Activated T-helper 17 cell treated with anti-CD3 and anti-CD28 coated beads, Interleukin-2, amount 50 U/mL, for 72 hours (primary cell): ENCODE measurements at places on chromosomes 4 and X.

GRCh38 chrX:152642931-152643564 lies 5.4 kb downstream of the GABRQ start:
- ATAC-seq, result no peak

- ATAC-seq, result no peak
These were observed 196.9 kb downstream of the ANKRD50 start for GRCh38 chr4:124515591-124515990.

DNA sequence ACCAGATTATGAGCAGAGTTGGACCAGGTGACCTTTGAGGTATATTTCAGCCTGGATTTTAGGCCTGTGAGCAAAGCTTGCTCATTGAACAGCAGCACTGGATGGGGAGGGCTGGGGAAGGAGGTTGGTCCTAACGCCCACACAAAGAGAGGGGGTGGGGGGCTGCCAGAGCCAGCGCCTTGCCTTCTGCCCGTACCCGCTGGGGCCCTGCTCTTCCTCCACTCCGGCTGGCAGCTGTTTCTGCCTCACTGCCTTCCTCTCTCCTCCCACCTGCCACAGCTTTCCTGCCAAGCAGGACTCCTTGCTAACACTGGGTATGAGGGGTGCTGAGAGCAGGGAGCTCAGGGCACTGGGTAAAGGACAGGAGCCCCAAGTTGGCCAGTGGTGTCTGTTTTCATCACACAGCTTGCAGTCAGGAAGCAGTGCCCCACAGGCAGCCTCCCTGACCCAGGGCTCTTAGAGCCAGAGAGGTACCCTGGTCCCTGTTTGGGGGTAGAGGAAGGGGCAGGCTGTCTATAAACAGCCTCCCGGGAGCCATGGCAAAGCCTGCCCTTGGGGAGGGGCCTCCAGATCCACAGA lies 6.1 kb downstream of the NALF2 start:
- no peak for ATAC-seq

DNA sequence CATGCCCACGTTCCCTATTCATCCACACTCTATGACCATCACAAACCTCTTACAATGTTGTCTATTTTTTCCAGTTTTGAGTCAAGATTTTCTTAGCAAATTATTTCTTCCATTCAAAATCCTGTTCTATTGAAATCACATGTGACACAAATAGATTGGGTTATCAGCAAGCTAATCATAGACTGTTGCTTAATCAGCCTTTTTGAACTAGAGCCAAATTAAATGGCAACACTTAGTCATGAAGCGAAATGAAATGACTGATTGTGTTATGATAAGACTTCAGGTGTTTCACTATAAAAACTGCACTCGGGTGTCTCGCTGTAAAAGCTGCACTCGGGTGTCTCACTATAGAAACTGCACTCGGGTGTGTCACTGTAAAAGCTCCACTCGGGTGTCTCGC lies 890.0 kb upstream of the FRG1 start:
- ATAC-seq, result no peak

DNA sequence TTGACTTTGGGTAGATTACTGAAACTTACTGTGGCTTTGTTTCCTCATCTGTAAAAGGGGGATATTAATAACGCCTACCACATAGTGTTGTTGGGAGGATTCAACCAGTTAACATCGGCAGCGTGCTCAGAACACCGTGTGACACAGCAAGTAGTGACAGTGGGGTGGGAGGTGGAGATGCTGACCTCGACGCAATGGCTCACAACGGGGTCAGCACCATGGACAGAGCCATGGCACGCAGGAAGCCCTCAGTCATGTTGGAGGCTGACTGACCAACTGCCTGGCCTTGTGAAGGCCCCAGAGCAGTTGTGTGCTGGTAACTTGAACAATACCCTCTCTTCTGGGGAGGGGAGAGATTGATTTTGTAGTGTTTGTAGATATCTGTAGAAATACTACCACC lies 93.2 kb downstream of the WFS1 start:
- no peak for ATAC-seq

DNA sequence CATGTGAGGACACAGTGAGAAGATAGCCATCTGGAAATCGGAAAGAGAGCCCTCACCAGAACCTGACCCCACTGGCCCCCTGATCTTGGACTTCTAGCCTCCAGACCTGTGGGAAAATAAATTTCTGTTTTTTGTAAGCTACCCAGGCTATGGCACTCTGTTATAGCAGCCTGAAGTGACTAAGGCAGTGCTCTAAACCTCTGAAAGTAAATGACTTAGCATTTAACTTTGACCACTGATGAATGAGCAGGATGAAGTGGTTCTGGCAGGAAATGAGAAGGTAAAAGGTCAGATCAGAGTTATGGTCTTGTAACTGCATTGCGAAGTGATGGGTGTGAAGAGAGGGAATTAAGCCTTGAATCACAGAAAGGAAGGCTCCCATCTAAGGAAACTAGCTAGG lies 17.0 kb downstream of the GPAT3 start:
- ATAC-seq, result peak; percentile 84

DNA sequence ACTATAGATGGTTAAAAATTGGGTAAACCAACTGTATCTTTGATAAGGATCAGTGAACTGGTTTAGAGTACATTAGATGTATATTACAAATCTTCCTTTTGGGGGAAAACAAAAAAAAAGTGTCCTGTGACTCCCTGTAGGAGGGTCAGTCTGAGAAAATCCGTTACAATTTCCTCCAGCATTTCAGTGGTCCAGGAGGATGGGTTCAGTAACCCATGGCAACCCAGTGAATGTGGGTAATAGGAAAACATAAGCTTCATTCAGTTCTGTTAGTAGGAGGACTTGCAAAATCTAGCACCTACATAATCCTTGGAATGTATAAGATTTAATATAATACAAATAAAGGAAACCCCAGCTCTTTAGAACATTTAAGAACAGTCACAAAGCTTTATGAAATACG lies 16.2 kb downstream of the STOX2 start:
- ATAC-seq, result no peak

- no peak for ATAC-seq
These were observed 37.6 kb downstream of the ARFIP1 start for GRCh38 chr4:152817331-152817730.

GRCh38 chrX:12401252-12401651 lies 263.0 kb downstream of the FRMPD4 start:
- no peak for ATAC-seq

DNA sequence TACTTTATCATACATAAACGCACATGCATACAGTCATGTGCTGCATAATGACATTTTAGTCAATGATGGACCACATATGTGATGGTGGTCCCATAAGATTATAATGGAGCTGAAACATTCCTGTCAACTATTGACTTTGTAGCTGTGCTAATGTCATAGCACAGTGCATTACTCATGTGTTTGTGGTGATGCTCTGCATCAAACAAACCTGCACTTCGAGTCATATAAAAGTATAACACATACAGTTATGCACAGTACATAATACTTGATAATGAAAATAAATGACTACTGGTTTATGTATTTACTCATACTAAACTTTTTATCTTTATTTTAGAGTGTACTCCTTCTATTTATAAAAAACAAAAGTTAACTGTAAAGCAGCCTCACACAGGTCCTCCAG lies 60.5 kb upstream of the MCUB start:
- ATAC-seq, result peak; percentile 43

DNA sequence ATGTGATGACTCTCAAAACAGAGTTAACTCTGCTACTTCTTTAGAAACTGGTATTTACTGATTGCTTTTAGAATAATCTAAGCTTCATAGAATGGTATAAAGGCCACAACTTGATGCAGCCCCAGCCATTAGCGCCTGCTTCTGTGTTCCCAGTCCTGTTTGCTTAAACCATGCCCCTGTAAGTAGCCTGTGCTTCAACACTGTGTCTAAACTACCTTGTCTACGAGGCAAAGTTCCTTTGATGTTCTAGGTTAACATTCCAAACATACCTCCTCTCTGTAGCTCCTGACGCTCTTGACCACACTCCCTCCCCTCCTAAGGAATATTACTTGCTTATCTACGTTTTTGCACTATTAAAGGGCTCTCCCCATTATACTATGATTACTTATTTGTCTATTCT lies 352.5 kb upstream of the ADGRL3 start:
- no peak for ATAC-seq

GRCh38 chrX:94662689-94663088 lies 988.7 kb downstream of the FAM133A start:
- ATAC-seq, result no peak

GRCh38 chrX:19593690-19594089 lies 78.4 kb upstream of the MAP3K15 start:
- ATAC-seq, result no peak
